ENCODE measurements at places on chromosomes 1 and 21. TPM values are rescaled to one million over a fixed set of nuclear protein-coding genes. Genes with fewer than 3 reads are reported as not detected.

- DNase-seq, result no peak
Observed at GRCh38 chr1:159000070-159000409, 9.7 kb upstream of the IFI16 start.

The HSD3B2 gene
- total RNA-seq, result not detected

DNA sequence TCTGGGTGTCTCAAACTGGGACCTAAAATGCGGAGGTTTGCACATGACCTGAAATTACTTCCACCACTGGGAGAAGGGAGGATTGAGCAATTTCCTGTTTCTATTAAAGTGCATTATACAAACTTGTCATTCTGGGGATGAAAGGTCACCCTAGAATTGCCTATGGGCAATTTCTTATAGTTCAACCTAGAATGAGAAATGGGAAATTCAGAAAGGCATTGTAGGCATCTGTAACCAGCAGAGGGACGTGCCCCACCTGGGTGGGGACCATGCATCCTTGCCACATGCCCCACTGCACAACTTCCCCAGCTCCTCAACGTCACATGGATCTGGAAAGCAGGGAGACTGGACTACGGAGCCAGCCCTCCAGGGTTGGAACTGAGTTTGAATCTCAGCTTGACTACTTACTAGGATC lies 47.0 kb downstream of the MRPL39 start:
- no peak for DNase-seq

DNA sequence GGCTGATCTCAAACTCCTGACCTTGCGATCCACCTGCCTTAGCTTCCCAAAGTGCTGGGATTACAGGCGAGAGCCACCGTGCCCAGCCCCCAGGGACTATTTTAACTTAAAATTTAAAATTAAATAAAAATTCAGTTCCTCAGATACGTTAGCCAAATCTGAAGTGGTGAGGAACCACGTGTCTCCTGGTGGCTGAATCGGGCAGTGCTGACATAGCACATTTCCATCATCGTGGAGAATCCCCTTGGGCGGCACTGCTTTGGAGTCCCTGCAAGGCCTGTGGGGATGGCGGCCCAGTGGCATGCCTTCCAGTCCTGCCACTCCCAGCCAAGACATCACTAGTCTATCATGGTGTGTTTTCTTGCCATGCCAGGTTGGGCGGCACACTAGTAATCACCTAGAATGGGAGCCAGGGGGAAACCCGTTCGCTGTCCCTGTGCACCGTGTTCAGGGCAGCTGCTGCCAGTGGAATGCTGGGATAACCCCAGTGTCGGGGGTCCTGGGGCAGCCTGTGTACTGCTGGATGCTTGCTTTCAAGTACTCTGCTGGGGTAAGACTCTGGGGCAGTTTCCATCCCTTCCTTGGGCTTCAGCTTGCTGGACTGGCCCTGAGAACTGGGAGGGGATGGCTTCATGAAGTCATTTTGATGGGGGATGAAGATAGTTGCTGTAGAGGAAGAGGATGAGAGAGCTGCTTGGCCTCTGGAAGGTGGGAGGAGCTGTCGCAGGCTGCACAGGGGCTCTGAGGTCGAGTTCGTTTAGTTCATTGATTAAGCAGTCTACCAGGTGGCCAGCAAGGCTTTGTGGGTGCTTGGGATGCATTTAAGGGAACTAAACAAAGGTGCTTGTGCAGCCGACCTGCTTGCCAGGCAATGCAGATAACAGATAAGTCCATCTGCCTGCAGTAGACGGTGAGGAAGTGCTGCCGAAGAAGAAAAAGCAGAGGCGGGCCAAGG lies 4.6 kb downstream of the ZBTB48 start:
- peak; percentile 59 for DNase-seq

DNA sequence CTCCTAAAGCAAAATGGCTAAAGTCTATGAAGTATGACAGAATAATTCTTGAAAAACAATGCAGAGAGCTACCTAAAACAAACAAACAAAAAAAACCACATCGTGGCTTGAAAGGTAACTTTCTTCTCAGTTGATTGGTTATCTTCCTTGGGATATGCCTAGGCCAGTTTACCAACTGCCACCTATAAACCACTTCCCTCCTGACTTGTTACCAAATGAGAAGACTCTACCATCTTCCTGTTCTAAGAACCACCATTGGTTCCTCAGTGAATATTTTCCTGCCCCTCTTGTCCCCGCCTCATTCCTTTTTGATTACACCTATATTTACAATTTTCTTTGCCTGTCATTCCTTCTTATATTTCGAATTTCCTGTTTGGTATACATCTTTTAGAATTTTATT lies 336.6 kb downstream of the SIPA1L2 start:
- no peak for DNase-seq

GRCh38 chr1:154744352-154745035 lies 125.6 kb downstream of the KCNN3 start:
- DNase-seq, result peak; percentile 10

DNA sequence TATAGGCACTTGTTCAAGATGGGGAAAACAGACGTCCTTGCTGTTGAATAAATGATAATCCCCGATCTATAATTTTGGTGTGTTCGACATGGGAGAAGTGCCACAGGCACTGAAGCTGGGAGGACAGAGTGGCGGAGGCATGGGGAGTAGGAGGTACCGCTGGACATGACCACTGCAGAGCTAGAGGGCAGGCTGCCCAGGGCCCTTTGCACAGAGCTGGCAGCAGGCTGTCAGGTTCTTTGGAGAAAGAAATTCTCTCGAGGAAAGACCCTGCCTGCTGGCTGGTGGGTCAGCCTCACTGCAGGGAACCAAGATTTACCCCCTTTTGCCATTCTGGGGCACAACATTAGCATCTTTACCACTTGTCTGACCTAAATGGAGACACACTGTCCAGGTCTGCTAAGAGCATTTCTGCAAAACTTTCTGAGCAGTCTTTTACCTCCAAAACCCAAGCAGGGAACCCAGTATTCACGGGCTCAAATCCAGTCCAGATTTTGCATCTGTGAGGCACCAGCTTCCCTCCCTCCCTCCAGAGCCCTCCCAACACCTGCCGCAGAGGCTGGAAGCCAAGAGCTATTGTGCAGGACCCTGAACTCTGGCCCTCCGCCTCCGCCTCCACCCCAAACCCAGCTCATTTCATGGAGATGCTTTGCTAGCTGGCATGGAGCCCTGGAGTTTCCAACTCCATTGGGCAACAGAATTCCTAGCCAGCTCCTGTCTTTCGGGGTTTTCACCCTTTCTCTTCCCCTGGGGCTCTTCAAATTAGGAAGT lies 142.3 kb downstream of the PLXNA2 start:
- peak; percentile 74 for DNase-seq

GRCh38 chr1:117646007-117646811 lies 40.4 kb downstream of the TENT5C start:
- DNase-seq, result no peak

The CD5L gene
- total RNA-seq, result not detected

DNA sequence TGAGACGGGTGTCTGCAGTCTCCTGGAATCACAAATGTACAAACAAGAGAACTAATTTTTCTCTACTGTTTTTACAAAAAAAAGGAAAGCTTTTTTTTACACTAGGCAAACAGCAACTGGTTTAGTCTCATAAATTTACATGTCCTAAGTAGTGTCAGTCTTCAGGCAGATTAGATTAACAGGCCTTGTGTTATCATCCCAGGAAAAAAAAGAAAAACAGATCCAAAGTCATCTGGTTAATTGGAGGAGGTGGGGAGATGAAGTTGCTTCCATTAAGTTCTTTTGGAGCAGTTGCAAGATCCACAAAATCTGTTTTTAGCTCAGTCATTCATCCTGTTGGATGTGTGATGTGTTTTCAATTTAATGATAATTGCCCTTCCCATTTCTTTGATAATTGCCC lies 363.5 kb upstream of the ADGRL2 start:
- no peak for DNase-seq

- no peak for DNase-seq
Observed at GRCh38 chr1:22789356-22789994, 78.8 kb downstream of the EPHB2 start.

- DNase-seq, result peak; percentile 61
Observed at GRCh38 chr1:241964550-241965282, 7.1 kb downstream of the BECN2 start.

DNA sequence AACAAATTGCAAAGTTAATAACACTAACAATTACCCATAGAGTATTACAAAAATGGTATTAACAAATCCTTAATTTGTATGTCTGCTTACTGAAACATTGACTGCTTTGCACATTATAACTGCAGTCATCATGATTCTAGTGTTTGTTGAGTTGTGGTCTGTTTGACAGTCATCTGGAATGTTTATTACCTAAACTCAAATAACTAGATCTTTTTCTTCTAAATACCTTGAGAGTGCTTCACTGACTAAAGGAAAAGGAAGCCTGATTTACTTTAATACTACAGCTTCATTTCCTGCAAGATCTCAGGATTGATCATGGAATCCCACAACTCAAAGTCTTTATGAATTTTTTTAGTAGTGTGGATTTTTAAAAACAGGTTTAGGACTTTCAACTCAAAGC lies 70.0 kb downstream of the HMCN1 start:
- no peak for DNase-seq

DNA sequence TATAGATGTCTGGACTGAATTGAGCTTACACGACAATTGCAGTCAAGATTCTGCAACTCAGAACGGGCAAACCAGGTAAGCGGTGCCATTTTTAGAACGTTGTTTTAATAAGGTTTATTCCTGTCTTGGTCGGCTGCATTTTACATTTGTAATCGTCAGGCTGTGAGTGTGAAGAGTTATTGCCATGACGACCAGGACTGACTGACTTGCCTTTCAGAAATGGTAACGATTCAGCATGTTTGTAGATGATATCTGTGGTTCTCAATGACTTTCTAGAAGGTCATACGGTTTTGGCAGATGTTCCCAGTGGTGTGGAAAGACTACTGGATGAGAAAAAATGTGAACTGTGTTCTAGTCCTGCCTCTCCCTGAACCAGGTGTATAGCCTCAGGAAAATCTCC lies 271.3 kb upstream of the B3GALT2 start:
- DNase-seq, result no peak

- no peak for DNase-seq
Observed at GRCh38 chr21:38392661-38393060, 105.6 kb downstream of the ERG start.

GRCh38 chr1:93537924-93538323 lies 90.0 kb downstream of the FNBP1L start:
- DNase-seq, result no peak

DNA sequence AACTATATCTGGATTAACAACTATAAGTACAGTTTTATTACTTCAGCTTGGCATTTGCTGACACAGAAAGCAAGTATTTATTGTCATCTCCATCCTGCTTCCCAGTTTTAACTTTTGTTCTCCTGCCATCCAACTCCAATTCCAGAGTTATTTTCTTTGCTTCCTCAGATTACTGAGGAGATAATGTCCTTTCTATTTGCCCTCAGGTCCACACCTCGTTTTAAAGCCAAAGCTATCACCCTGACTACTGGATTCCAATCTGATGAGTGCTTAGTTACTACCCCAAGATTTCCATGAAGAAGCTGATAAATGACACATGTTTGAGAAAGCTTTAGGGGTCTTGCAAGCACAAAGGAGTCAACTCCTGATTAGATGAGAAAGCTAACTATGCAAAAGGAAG lies 25.2 kb downstream of the ACKR1 start:
- no peak for DNase-seq

The NPHS2 gene
- total RNA-seq, result not detected

GRCh38 chr1:10866321-10867093 lies 70.1 kb upstream of the CASZ1 start:
- no peak for DNase-seq

DNA sequence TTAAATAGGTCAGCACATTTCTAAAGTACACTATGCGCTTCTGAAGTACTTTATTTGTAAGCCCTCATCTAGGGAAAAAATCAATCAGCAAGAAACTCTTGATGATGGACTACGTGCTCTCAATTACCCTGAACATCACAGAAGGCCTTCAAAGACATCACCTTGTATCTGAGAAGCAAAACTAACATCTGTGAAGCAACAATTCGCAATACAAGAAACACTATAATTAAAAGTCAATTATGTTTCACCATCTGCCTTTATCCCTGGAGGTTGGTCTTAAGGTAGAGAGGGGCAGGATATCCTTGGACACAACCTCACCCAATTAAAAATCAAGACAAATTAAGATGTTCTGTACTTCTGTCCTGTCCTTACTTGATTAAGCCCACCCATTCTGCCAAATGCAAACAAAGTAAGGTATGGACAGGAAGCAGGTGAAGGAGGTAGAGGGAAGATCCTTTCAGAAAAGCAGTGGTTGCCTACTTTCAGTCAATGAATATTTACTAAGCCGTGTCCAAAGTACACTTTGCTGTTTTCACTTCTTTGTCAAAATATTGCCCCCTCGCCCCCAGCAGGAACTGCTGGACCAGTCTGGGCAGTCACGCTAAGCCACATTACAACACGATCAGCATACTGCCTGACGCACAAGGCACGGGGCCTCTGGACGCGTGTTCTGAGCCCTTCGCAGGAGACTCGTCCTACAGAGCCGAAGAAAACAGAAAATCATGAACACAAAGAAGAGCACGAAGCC lies 887 bp downstream of the SLC19A2 start:
- peak; percentile 74 for DNase-seq

The KCNA2 gene
- 0.82 TPM for total RNA-seq

DNA sequence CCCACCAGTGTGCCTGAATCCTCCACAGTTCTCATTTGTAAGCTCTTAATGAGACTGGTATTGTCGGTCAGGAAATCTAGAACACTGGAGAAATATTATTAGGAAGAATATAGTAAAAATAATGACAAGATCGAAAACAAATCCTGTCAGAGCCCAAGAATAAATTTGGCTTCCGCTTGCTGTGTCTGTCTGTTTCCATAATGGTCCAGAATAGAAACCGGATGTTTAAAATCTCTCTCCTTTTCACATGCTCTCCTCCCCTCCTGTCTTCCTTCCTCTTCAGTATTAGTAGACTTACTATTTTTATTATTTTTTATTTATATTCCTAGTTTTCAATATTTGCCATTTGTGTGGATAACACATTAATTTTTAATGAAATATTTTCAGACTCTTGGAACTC lies 187.7 kb downstream of the SDCCAG8 start:
- DNase-seq, result no peak

The LZIC gene
- total RNA-seq, result 30.5 TPM

DNA sequence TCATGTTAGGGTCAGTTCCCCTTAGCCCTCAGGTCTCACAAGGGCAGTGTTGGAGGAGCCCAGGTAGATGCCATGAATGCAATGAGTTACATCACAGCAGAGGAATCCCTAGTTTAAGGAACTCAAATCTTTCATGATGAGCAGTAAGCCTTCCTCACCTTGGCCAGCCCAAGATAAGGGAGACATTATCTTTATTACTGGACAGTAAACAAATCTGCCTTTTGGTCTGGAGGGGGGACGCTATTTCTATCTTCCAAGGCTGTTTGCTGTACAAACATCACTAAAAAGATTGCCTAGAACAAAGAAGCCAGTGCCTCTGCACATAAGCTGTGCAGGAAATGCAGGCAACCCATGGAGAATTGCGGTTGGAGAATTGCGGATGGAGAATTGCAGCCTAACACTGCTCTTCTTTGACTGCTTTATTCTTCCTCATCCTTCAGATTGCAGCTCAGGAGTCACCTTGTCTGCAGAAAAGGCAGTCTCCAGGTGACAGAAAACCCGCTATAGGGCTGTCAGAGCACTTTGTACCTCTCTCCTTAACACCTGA lies 2.3 kb upstream of the CHI3L1 start:
- no peak for DNase-seq
